Smooth muscle cell of the pulmonary artery (primary cell): ENCODE measurements at places on chromosomes 3 and 15. TPM values are rescaled to one million over a fixed set of nuclear protein-coding genes. Genes with fewer than 3 reads are reported as not detected.

Gene SAMD7
- not detected in 2 replicates for total RNA-seq

Gene DUOX1
- total RNA-seq, result 0.13 TPM in 1 of 2 replicates, not detected in the other

Gene PLSCR5
- total RNA-seq, result not detected in 2 replicates

Gene APOD
- 0.23 and 0.52 TPM in 2 replicates for total RNA-seq

Gene ADAMTS7
- 18.8 and 35.3 TPM in 2 replicates for total RNA-seq

Gene TMEM40
- not detected in 2 replicates for total RNA-seq

Gene GPR27
- 0.13 and 0.26 TPM in 2 replicates for total RNA-seq

Gene SCAPER
- 8.0 and 10.6 TPM in 2 replicates for total RNA-seq

Gene RAD51
- 1.4 and 1.8 TPM in 2 replicates for total RNA-seq

Gene HGD
- total RNA-seq, result 0.40 and 1.3 TPM in 2 replicates

Gene SNURF
- total RNA-seq, result 26.2 and 40.3 TPM in 2 replicates

Gene KCNAB1
- total RNA-seq, result 2.0 and 35.6 TPM in 2 replicates
